ENCODE measurements at places on chromosomes 7 and 10.

GRCh38 chr10:4671451-4672145, 154.4 kb upstream of the AKR1E2 start:
- no peak for DNase-seq

- DNase-seq = no peak
Measured at GRCh38 chr7:55172881-55173609, 154.2 kb downstream of the EGFR start.

DNA sequence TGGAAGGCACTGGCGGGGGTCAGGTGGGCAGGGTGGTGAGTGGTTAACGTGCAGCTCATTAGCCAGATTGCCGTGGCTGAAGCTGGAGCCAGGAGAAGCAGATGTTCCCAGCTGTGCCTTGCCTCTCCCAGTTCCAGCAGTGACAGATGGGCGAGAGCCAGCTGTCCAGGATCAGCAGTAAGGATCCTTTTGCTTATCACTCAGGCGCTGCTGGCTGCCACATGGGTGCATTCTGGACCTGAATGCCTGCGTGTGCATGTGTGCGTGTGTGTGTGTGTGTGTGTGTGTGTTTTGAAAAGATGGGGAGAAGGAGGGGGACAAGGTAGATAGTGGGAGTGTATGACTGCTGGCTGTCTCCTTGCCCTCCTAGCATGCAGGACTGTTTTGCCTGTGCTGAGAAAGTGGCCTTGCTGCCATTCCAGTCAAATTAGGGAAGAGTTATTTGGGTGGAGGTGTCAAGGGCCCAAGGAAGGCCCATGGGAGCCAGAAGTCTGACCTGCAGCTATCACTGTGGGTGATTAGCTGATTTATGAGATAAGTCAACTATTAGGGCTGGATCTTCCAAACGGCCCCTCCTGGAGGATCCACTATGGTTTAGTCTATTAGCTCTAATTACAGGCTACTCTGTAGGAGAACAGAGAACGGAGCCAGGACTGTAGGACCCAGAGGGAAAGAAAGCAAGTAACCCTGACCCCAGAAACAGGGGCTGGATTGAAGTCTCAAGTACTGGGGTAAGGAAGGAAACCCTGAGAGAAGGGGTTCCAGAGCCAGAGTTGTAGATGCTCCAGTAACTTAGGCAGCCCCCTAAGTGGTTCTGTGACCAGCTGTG, 3.3 kb downstream of the EPHA1 start:
- DNase-seq = no peak

- no peak for DNase-seq
Measured at GRCh38 chr7:153258686-153259085, 499.1 kb downstream of the ACTR3B start.

- no peak for DNase-seq
Measured at GRCh38 chr10:128480601-128481000, 354.4 kb upstream of the MKI67 start.

GRCh38 chr10:116849248-116850057, at the start of gene ENO4:
Gene ENO4, plus strand, starts transcription at chr10:116849499. Its CDS starts 68 bp downstream, at chr10:116849567.
- no peak for DNase-seq

DNA sequence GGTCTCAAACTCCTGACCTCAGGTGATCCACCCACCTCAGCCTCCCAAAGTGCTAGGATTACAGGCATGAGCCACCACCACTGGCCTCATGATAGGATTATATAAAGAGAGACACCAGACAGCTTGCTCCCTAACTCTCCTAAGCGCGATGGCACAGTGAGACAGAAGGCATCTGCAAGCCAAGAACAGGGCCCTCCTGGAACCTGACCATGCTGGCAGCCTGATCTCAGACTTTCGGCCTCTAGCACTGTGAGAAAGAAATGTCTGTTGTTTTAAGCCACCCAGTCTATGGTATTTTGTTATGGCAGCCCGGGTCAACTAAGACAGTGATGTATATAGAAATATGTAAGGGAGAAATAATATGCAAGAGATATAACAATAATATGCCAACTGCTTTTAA, 51.2 kb downstream of the SRPK2 start:
- DNase-seq = no peak

DNA sequence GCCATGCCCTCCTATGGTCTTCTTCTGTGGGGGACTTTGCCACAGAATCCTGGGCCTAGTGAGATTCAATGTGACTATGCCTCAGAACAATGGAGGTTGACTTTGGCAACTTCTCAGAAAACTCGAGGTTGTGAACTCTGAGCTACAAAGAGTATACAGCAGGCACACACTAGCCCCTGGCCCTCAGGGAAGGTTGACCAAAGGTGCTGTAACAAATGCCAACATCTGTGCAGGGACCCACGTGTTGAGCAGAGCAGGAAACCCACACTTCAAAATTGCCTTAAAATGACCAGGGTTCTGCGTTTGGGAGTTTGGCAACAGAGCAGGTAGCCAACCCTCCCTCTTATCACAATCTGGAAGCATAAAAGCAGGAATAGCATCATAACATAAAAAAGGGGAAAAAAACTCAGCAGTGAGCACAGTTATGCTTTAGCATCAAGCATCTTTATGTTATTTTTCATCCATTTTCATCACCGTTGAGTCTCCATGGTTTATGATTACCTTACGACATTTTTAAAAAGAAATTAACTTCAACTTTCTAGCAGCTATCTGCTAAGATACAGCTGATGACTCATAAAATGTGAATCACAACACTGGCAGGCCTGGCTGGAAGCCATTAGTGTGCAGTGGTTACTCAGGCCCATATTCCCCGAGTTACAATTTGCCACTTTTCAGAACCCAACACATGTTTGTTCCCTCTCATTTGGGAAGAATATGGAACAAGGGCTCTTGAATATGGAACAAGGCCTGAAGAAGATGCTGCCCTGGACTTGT, 11.1 kb downstream of the PRLHR start:
- no peak for DNase-seq

GRCh38 chr7:153515359-153515758, 536.8 kb upstream of the DPP6 start:
- no peak for DNase-seq

- no peak for DNase-seq
Measured at GRCh38 chr7:87213811-87214210, 5.7 kb downstream of the TMEM243 start.

DNA sequence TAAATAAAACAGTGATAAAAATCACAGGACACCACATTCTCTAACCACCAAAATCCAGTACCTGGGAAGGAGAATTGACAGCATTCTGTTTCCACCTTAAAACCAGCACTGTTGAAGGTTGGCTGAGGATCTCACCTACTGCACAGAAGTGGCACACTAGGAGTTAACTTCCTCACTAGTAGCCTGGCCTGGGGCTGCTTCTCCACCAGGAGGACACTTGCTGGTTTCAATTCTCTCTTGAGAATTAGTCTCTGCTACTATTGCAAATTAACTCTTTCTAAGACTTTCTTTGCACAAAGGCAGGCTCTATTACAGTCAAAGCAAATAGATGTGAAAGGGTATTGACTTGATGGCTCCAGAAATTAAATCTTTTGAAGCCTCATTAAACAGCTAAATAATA, 2.3 kb upstream of the CTTNBP2 start:
- no peak for DNase-seq

DNA sequence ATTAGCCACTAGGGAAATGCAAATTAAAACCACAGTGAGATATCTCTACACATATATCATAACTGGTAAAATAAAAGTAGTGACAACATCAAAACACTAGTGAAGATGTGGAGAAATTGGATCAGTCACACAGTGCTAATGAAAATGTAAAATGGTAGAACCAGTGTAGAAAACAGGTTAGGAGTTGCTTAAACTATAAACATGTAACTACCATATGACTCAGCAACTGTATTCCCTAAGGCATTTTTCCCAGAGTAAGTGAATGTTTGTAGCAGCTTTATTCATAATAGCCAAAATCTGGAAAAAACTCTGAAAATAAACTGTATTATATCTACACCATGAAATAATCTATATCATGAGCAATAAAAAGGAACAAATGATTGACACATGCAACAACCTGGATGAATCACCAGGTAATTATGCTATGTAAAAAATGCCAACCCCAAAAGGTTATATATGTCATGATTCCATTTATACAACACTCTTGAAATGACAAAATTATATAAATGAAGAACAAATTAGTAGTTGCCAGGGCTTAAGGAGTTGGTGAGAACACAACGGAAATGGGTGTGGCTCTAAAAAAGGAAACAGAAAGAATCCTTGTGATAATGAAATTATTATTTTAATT, 22.8 kb downstream of the SLC25A40 start:
- no peak for DNase-seq

GRCh38 chr7:133354546-133355324, 101.9 kb downstream of the EXOC4 start:
- DNase-seq = no peak

- DNase-seq = no peak
Measured at GRCh38 chr7:75737856-75738603, 711 bp downstream of the HIP1 start.

GRCh38 chr10:10903620-10904019, 114.1 kb upstream of the CELF2 start:
- DNase-seq = no peak
